ENCODE measurements at places on chromosomes 4 and X.

GRCh38 chr4:107837776-107838618 is 13.3 kb downstream of the SGMS2 start:
- no peak for DNase-seq

DNA sequence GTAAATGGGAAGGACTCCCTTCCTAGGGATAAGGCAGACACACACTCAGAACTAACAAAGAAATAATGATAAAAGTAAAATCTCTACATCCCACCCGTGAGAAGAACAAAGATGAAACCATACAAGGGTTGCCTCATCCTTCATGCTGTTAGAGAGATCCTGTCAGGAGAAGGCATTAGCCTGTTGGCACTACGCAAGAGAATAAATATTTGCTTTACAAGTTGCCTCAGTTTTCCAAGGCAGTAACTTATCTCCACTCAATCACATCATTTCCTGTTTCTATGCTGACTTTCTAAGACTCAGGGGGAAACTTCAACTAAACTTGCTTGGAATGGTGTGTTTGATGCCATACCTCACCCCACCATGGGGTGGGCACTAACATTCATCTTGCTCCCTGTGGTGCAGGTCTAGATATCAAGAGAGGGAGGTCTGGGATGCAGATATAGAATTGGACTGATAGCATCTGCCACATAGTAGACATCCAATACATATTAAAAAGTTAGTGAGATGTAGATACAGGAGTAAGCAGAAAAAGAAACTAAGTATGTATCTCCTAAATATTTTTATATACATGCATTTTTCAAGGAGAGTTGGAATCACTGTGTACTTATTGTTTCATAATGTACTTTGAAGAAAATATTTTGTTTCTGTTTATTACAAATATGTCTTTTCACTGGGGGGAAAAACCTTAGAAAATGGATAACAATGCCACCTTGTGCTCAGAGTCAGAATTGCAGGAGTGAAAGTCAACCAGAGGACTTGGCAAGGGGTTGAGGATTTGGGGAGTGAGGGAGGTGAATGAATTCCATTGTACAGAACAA is 57.2 kb upstream of the BEX4 start:
- no peak for DNase-seq

DNA sequence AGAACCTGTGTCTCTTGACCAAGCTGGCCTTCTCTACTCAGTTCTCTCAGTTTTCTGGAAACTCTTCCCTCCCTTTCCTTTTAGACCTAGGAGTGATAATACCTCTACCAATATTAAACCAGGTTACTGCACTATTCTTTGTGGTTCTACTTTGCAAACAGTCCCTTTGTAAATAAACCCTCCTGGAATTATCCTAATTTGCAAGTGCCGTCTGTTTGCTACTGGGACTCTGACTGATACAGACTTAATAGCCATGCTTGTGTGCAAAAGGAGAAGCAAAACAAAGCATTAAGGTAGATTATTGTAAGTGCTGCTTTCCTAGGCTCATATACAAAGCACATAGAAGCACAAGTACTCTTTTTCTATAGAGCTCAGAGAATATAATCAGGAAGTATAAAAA is 507.0 kb downstream of the INPP4B start:
- no peak for DNase-seq

DNA sequence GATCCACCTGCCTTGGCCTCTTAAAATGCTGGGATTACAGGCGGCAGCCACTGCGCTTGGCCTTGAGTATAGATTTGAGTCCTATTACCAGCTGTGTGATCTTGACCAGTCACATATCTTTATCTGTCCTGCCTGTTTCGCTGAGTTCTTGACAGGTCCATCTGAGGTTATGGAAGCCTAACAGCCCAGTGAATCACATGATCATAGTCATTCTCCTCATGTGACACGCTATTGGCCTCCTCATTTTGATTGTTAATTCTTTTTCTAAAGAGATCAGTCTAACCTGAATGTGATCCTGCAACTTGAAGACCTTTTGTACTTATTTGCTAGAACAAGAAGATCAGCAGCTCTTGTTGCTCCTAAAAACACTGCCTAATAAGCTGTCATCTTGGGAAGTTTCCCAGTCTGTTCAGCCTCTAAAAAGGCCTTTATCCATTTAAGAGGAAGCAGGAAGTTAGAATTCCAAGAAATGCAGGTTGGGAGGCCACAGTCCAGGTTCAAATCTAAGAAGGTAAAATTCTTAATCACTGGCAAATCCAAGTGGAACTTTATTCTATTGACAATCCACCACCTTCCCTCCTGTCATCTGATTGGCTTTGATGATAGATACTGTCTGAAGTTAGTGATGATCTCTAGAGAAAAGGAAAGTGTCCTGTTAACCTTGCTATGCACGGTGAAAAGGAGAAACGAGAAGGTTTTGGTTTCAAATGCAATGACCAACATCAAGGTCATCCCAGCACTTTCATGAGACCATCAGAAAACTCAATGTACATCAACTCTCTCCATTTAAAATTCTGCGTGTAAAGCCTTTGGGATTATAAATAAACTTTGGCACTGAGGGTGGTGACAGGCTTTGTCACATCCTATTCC is 86.9 kb downstream of the CHRNA9 start:
- DNase-seq = no peak

- no peak for DNase-seq
Observed at GRCh38 chrX:17082831-17083230, 136.4 kb downstream of the REPS2 start.

DNA sequence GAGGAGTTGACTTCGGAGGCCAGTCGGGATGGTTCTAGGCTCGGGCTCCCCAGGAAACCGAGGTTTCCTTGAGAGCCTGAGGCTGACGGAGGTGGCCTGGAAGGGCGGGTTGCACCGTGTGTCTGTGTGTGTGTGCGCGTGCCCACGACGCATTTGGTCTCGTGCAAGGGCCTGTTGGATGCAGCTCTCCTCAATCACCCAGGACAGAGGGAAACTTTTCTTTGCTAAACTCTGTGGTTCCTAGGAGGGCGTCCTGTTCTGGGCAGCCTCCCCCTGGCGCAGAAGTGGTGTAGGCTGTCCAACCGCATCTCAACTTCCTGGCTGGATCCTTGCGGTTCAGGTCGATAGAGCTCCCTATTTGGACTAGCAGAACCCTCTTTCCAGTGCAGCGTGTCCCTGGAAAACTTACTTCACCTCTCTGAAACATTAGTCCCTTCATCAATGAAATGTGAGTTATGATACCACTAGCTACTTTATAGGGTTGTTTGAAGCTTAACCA is 973 bp downstream of the STK32B start:
- no peak for DNase-seq

DNA sequence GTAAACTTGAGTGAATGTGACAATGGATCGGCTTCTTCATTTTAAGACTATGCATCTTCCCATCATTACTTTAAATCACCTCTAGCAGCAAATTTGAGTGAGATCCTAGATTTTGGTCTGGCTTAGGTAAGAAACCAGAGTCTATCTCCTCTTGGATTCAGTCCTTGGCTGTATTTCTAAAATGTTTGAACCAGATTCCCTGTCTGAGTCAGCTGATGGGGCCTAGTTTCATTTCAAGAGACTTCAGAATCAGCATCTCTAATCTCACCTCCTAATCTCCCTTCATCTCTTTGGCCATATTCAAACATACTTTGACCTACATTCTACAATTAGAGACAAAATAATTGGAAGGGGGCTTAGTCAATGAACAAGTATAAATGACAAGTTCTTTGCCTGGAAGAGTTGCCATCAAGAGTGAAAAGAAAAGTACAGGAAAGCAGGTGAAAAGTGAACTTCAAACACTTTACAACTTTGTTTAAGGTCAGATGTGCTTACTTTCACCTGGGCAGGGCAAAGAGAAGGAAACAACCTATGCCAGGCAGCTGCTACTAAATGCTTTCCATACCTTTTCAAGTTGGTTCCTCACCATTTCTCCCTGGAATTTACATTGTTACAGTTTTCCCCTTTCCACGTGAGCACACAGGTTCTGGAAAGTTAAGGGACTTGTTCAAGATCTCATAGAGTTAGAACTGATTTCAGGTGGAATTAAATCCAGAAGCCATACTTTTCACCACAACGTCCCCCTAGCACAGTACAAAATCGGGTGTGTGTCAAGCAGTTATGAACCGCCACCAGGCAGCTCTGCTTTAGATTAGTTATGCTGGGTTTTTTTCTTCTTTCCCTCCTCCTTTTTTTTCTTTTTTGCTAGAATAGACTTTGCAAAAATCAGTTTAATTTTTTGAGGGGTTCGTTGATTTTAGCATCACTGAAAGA is 30.7 kb upstream of the PITX2 start:
- no peak for DNase-seq

DNA sequence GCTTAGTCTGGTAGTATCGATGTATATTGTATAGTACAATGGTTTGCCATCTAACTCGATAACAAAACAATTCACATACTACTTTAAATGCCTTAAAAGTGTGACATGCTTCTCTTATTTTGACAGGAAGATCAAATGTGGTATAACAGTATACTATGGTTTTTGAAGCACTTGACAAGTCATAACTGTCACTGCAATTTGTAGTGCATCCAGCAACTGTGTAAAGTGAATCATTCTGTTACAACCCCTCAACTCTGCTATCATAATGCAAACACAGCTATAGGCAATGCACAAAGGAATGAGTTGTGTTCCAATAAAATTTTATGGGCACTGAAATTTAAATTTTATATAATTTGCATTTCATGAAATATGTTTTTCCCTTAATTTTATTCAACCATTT is 14.0 kb downstream of the RAP1GDS1 start:
- no peak for DNase-seq

- DNase-seq = no peak
Observed at GRCh38 chr4:107449611-107450369, 270.2 kb downstream of the PAPSS1 start.

GRCh38 chr4:118760092-118760491 is 74.9 kb downstream of the METTL14 start:
- no peak for DNase-seq

- no peak for DNase-seq
Observed at GRCh38 chr4:26420913-26421312, 69.4 kb downstream of the CCKAR start.

GRCh38 chr4:17635056-17635455 is 20.6 kb downstream of the MED28 start:
- DNase-seq = no peak

DNA sequence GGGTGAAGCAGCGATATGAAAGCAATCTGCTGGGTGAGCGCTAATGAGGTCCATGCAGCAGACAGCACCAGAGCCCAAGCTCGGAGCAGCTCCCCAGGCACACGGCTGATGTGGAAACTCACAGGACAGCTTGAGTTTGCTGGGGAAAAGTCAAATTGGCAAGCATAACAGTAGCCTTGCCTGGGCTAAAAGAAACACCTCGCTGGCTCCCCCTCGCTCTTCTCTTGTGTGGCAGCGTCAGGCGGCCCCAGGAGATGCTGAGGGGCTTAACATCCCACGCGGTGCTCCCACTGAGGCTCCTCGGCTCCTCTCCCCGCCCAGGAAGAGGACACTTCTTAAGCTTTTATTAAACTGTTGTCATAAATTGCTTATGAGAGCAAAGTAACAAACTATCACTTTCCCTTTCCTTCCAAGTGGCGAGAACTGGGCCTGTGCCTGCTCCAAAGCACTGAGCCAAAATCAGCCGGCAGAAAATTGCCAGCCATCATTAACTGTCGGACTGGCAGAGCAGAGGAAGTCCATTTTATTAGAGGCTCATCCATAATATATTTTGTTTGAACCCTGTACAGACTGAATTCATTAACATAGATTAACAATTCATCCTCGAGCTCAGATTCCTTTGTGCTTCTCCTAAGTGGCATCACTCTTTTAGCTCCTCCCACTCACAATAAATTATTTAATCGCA is 111.4 kb downstream of the TSPAN5 start:
- no peak for DNase-seq

GRCh38 chr4:165609653-165610052 is 230.8 kb downstream of the CPE start:
- no peak for DNase-seq

GRCh38 chr4:141657550-141658250 is 21.3 kb downstream of the IL15 start:
- no peak for DNase-seq

GRCh38 chr4:68765876-68766275 is 49.9 kb upstream of the UGT2B10 start:
- DNase-seq = no peak

DNA sequence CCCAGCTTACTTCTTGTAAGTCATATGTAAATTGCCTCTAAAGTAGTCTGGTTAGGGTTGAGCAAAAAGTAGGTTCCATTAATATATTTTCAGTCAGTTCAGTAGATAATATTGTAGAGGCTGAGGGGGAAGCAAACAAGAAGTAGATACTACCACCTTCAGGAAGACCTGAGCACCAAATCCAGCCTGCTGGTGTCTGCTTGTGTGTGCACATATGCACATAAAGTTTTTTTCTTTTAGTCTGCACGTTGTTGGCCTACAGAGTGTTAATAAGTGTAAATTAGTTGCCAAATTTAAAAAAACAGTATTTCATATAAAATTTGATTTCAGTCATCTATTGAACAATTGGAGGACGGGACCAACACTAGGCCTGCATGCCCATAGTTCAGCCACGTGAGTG is 76.7 kb downstream of the CCKAR start:
- no peak for DNase-seq

DNA sequence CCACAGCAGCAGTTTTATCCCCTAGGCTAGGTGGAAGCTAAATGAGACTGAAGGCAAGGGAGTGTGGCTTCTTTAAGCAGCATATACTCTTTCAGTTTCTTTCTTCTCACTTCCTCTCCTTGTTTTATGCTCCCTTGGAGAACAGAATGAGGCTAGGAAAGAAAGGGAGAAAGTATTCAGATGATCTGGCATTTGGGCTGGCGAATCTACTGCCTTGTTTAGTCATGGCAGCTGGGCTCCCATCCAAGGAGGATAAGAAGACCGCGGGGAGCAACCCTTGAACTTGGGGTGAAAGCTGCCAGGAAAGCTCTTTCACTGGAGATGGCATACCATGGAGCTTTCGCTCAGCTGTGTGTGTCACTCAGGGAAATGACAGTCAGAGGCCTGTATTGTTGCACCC is 72.1 kb downstream of the ARHGEF38 start:
- DNase-seq = no peak

DNA sequence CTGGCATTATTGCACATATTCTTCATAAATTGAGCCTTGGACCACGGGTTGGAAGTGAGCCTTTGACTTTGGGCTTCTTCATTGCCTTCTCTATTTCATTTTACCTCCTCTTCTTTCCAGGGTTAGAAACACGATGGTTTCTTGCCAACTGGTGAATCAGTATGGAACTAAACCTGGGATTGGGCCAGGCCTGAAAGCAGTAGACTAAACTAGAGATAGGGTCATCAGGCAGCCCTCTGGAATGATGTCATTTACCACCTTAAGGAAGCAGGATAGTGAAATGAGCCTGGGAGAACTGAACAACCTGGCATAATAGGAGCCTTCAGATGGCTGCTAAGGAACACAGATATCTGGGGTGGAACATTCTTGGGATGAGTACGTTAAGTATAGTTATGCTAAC is 67.5 kb upstream of the ATP8A1 start:
- DNase-seq = no peak

Data from AG04449 (cell line).